Central memory CD4-positive, alpha-beta T cell (primary cell): ENCODE measurements at places on chromosomes 12 and 14.

DNA sequence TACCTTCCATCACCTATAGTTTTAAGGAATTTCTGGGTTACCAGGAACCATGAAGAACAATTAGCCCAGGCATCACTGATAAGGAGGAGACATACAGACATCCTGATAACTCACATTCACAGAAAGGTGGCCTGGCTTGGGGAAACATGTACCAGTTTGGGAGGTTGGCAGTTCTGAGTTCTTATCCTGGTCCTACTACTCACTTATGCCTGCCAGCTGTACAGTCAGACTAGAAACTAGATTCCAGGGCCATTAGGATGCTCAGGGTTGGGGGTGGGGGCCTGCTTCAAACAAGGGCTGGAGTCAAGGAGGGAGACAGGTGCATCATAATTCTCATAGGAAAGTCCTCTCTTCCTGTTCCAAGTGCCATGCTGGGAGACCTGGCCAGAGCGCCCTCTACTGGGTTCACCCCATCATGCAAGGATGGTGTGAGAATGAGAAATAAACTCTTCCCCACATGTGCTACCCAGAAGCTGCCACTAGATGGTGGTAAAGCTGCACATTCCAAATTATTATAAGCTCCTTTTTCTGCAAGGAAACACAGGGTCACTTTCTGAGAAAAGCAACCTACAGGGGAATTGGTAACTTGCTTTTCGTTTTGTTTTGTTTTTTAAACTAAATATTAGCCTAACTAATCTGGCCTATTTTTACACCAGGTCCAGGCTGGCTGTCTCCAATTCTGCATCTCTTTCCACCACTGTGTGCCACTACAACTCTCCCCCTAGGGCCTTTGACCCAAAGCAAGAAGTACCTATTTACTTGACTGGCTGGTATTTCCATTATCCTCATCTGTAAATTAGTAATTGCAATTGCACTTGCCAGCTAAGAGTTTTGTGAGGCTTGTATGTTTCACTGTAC, 14.5 kb downstream of the OAS2 start:
- DNase-seq: peak; percentile 12

- no peak for DNase-seq
Measured at GRCh38 chr12:49531745-49532144, 7.1 kb upstream of the KCNH3 start.

GRCh38 chr12:442235-442884, 17.4 kb upstream of the B4GALNT3 start:
- peak; percentile 35 for DNase-seq

GRCh38 chr12:101637936-101638335, 43.2 kb downstream of the MYBPC1 start:
- DNase-seq: no peak

GRCh38 chr14:51521764-51522163, 129.9 kb upstream of the FRMD6 start:
- no peak for DNase-seq

DNA sequence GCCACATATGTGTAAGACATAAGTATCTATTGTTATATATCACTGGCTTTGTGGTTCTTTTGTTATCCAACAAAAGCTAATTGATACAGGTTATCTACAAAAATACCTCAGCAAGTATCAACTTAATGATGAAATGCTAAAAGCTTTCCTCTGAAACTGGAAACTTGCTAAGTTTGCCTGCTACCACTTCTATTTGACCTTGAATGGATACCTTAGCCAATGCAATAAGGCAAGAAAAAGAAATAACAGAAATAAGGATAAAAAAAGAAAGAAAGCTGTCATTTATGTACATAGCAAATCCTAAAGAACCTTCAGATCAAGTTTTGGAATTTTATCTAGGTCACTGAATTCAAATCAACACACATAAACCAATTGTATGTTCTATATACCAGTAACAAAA, 35.5 kb upstream of the RASSF3 start:
- no peak for DNase-seq

DNA sequence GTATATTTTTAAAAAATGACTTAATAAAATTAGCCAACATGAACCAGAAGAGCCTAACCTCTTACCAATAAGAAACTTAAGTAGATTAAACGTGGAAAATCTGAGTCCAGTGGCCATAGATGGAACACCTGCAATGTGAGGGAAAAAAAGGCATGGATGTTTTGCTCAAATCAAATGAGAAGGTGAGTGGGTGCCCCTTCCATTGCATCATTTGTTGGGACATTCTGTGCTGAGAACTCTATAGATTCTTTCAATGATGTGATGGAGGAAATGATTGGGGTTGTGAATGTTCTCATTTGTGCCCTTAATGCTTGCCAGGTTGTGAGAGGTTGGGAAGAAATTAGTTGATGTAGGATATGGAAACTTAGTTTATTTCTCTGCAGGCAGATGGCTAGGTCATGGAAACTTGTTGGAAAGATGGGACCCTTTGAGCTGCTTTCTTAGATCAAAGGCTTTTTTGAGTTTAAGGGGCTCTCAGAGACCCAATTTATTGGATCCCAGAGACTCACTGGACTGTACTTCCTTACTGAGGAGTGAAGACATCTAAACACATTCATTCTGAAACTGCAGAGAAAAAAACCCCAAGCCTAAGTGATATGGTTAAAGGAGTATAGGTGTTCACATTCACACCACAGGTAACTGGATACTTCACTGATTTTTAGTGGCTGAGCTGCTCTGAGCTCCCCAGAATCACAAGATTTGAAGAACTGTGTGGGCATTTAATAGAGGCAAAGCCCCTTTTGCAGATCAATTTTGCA, 95.9 kb downstream of the DACT1 start:
- DNase-seq: no peak

- peak; percentile 22 for DNase-seq
Measured at GRCh38 chr14:50085570-50086320, 30.6 kb downstream of the VCPKMT start.

- DNase-seq: no peak
Measured at GRCh38 chr12:10160617-10161385, 11.1 kb downstream of the OLR1 start.

DNA sequence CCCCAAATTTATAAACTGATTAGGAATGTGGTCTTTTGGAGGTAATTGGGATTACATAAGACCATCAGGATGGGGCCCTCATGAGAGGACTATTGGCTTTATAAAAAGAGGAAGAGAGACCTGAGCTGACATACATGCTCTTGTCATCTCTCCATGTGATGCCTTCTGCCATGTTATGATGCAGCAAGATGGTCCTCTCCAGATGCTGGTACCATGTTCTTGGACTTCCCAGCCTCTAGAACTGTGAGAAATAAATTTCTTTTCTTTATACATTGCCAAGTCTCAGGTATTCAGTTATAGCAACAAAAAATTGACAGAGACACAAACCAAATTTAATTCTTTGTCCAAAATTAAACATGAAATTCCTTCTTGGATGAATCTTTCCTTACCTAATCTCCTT, 92.9 kb downstream of the EFCAB11 start:
- DNase-seq: no peak

GRCh38 chr14:80447392-80447791, 236.1 kb upstream of the DIO2 start:
- no peak for DNase-seq

DNA sequence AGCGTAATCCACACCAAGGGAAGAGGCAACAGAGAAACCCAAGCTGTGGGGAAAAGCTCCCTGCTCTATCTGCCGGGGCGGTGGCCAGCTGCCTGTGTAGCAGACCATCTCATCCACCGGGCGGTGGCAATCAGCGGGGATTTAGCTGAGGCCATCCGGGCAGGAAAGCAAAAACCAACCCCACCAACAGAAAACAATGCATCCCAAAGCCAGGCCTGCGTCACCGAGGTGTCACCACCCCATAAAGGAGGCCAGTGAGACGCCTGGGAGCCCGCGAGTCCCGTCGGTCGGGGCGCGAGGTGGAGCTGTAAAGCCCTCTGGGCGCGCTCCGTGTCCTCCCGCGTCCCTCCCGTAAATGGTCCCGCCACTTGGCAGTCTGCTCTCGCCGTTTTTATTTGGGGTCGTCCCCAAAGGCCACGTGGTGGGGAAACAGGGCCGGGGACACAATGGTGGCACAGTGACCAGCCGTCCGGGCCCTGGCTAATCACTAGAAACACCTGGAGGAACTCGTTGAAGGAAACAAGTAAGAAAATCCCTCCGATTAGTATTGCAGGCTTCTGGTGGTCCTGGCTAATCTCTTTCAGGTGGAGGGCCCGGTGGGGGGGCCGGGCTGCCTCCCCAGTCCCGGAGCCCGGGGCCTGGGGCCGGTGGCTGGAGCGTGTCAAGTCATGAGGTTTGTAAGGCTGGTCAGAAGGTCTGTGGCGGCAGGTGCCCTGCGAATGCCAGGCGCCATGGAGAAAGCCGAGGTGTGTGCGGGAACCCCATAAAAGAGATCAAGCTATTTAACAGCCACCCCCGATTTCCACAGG, 94.7 kb upstream of the GSC start:
- DNase-seq: no peak

GRCh38 chr14:99271951-99272631, at the start of gene BCL11B:
TSS of gene BCL11B (minus strand) at chr14:99272197. CDS start at chr14:99271218, 979 bp downstream.
- peak; percentile 91 for DNase-seq

DNA sequence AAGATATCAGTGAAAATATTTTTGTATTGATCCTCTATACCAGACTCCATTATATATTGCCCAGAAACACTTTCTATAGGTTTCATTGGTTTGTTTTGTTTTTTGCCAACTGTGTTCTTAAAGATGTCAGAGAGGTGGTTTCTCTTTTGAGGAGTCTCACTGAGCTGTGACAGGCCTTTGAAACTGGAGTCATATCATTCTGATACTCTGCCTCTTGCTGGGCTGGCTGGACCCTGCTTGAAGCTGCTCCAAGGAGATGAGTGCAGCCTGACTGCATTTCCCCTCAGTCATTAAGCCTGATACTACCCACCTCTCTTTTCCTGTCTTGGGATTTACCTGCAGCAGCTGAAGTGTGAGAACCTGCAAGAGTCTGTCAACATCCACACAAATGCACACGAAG, 16.4 kb upstream of the TAS2R30 start:
- no peak for DNase-seq

- no peak for DNase-seq
Measured at GRCh38 chr12:120261951-120262851, 3.3 kb downstream of the PXN start.

DNA sequence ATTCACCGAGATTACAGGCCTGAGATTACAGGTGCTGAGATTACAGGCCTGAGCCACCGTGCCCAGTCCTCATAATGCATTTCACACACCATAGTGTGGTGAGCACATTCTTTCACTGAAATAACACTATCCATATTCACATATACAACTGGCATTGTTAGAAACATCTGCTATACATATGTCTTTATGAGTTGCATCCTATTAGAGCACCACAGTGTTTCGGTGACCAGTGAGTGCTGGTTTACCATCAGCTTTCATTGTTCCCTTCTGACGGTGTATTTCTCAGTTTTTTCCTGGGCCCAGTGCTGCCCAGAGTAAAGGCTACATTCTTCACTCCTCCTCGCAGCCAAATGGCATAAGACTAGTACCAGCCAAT, 96.2 kb upstream of the FGD4 start:
- no peak for DNase-seq

DNA sequence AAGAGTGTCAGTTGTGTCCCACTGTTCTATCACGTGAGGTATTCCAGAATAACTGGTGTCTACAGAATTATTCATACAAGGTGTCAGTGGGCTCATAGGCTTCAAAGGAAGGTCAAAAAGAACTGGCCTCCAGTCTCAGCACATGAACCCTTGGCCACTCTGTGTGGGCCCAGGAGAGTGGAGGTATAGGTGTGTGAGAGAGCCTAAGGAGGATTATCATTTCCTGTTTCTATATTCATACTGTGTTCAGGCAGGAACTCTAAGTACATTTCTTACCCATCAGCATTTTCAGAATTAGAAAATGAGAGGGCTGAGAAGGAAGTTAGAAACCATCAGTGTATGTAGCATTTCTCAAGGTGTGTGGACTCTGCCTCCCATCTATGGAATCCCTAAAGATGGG, 87.0 kb downstream of the BTG1 start:
- DNase-seq: no peak
